ENCODE measurements at places on chromosomes 6 and 20.

DNA sequence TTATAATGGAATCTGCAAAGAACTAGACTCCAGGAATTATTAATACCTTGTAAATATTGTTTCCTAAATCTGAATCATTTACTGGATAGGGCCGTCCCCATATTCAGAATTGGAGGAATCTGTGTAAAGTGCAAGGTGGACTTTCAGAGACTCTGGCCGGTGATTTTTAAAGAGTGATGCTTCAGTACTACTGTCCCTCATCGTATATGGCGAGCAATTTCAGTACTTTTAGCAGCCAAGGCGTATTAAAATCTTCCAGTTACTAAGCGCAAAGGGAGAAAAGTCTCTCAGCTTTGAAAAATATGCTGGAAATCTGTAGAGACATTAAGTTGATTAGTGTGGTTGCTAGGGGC, 483 bp downstream of the SMIM26 start:
- DNase-seq: no peak

DNA sequence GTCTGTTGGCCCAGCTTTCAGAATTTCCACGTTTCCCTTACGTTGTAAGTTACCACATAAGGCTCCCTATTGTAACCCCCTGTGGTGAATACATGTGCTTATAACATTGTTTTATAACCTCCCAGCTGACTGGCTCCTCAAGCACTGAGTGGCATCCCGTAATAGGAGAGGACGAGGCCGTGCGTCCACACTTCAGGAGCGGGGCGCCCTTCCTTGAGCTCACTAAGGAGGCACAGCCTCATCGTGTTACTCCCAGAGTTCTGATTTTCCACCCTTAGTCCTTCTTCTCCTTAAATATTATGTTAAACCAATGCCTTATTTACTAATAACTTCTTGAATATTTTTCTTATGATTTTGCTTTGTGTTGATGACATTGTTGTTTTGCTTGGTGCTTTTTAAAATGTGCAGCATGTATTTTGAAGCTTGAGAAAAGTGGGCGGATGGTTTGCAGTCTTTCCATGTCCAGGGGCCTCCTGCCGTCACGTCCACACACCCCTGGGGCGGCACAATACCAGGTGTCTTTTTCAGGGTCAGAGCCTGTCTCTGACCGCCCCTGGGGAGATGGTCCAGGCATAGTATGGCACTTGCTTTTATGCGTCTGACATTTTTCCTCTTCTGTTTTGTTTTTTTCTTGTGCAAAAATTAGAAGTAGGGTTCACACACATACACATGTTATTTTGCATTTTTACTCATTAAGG, 181.8 kb downstream of the DLL1 start:
- no peak for DNase-seq

DNA sequence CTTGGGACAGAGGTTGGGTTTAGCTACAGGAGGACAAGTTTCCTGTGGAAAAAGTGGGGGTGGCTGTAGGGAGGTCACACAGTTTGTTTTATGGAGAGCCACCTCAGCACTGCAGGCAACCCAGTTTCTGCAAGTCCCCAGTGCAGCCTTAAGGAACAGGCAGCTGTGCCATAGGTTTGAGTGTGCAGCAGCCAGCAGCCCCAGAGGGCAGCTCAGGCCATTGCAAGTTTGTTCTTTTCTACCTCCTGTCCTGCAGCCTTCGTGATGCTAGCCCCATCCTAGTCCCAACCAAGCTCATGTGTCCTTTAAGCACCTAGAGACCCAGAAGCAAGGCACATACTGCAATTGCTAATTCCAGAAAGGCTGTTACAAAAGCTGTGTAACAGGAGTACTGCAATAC, 58.8 kb downstream of the ZBTB9 start:
- no peak for DNase-seq

GRCh38 chr6:134623401-134623800, 305.5 kb upstream of the SGK1 start:
- no peak for DNase-seq

DNA sequence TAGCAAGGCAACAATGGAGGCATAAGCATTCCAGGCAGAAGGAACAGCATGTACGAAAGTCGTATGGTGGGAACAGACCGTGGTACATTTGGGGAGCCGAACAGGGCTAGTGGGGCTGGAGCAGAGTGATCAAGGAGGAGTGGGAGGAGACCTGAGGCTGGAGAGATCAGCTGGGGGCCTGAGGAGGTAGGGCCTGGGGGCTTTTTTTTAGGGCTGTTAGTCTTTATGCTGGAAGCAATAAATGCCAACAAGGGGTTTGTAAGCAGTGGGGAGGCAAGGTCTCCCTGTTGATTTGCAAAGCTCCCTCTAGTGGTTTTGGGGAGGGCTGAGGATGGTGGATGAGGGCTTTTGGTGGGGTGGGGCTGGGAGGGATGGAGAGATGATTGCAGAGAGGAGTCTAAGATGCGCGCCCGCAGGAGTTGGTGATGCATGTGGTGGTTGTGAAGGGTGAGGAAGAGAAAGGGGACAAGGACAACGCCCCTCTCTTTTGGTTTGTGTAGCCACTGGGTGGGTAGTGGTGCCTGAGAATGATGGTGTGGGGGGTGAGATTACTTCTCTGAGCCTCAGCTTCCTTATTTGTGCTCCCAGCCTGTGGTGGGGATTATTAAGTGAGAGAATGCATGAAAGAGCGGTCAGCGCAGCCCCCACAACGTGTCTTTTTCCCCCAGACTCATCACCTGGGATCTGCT, 74.1 kb upstream of the TOX2 start:
- DNase-seq: no peak

- DNase-seq: no peak
Measured at GRCh38 chr6:466564-466963, 75.0 kb downstream of the IRF4 start.

GRCh38 chr6:118012944-118013343, 105.9 kb downstream of the SLC35F1 start:
- no peak for DNase-seq

DNA sequence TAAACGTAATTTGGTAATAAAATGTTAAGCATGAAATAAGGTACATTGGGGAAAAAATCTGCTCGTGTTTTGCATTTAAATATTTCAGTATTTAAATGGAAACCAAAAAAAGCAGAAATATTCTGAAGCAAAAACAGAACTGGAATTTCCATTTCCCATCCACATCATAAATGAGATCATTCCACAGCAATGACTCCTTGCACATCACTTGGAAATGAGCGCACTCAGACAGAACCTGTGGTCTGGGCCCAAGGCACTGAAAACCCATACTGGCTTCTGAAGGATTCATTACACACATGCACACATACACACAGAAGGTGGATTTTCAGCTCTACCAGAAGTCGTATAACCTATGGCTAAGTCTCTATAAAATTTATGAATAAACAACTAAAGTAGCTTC, 174.8 kb downstream of the IBTK start:
- DNase-seq: no peak

GRCh38 chr20:6715401-6715941, 52.0 kb upstream of the BMP2 start:
- no peak for DNase-seq

- no peak for DNase-seq
Measured at GRCh38 chr6:138480279-138480949, 18.9 kb downstream of the NHSL1 start.

DNA sequence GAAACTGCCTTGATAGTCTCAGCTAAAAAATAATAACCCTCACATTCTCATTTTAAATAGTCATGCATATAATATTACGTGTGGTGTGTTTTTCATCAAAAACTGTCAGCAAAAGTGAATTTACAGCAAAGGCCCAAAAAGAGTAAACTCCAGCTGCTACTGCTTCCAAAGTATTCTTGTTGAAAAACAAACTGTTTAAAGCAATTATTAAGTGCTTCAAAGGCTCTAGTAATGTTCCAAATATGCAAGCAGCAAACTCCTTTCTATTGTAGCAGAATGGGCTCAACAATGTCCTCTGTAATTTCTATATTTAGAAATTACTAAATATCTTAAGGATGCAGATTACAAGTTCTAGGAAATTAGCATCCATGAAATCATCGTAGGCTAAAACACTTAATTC, 280.0 kb upstream of the TBX18 start:
- no peak for DNase-seq

GRCh38 chr6:169640351-169640852, 61.4 kb downstream of the WDR27 start:
- DNase-seq: no peak

DNA sequence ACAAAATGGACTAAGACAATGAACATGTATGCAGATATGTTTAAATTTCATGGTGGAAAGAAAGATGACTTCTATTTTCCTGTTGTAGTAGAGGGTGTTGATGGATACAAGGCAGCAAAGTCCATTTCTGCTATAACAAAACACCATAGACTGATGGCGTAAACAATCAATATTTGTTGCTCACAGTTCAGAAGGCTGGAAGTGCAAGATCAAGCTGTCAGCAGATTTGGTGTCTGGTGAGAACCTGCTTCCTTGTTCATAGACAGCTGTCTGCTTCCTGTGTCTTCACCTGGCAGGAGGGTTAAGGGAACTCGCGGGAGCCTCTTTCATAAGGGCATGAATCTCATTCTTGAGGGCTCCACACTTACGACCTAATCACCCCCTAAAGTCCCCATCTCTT, 83.0 kb upstream of the ELOVL5 start:
- no peak for DNase-seq

GRCh38 chr20:37533154-37533715, 5.6 kb upstream of the BLCAP start:
- DNase-seq: no peak

GRCh38 chr6:149860834-149861602, 3.1 kb downstream of the LRP11 start:
- DNase-seq: no peak

- DNase-seq: no peak
Measured at GRCh38 chr6:107618672-107619071, 128.8 kb downstream of the SOBP start.

DNA sequence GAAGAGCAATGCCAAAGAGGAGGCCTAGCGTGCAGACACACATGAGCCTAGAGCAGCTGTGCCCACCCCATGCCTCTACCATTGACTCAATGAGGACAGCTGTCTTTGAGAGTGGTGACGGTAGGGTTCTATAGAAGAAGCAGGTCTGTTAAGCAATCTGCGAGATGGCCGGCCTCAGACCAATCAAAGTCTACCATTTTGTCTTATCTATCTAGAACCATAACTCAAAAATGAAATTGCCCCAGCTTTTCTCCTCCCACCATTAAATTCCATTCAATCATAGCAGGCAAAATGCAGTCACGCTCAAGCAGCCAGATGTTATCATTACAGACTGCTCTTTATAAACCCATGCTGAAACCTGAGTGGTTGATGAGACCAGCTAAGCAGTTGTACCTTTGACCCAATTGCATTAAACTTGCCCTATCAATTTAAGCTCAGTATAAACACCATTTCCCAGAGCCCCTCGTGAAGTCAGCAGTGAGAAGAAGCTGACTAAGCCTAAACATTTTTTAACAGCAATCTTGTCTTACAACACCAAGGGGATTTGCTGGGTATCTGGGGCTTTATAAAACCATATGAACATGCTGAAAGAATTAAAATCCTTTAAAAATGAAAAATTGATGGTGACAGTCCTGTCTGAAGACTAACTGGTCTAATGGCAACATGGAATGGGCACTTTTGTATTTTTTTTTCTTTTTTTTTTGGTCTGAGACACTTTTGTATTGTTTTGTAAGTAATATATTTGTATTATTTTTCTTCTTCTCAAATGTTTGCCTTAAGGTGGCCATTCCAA, 57.5 kb downstream of the FOXC1 start:
- DNase-seq: no peak

DNA sequence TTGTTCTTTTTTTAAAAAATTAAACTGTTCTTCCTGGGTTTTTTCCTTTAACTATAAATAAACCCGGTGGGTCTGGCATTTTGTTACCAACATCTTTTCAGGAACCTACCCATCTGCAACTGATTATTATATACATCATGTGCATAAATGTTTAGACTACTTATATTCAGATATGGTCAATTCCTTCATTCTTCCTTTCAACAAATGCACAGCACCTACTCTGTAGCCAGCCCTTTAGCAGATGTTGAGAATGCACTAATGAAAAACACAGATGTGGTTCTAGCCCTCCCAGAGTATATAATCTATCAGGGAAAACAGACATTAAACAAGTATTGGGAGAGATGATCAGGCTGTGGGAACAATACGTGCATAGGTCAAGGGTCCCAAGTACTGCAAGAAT, 237.1 kb downstream of the UST start:
- no peak for DNase-seq

GRCh38 chr6:30806581-30807183, 62.3 kb upstream of the IER3 start:
- DNase-seq: no peak

DNA sequence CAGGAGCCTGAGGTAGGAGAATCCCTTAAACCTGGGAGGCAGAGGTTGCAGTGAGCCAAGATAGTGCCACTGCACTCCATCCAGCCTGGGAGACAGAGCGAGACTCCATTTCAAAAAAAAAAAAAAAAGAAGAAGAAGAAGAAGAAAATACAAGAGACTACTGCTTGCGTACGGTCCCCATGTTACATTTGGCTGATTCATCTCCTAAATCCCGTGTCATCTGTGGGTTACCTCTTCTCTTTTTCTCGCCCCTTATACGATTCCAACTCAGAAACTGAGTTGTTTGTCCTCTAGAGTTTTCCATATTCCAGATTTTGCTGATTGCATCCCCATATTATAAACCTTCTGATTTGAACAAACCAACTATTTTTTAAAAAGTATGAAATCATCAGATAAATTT, 62.4 kb upstream of the NELFCD start:
- DNase-seq: no peak

DNA sequence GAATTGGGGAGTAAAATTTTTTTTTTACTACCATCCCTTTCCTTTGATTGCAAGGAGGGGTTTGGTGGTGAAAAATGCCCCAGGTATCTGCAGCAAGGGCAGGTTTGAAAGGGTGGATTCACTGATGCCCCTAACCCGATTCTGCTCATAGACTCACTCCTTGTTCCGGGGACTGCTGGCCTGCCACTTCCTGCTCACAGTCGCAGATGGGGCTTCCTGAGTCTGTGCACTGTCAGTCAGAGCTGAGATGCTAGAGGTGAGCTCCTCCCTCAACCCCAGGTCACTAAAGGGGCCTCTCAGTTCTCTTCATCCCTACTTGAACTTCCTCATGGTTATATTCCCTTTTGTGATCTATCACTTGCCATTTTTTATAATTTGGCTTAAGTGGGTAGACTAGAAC, 357.9 kb downstream of the FARS2 start:
- DNase-seq: no peak

DNA sequence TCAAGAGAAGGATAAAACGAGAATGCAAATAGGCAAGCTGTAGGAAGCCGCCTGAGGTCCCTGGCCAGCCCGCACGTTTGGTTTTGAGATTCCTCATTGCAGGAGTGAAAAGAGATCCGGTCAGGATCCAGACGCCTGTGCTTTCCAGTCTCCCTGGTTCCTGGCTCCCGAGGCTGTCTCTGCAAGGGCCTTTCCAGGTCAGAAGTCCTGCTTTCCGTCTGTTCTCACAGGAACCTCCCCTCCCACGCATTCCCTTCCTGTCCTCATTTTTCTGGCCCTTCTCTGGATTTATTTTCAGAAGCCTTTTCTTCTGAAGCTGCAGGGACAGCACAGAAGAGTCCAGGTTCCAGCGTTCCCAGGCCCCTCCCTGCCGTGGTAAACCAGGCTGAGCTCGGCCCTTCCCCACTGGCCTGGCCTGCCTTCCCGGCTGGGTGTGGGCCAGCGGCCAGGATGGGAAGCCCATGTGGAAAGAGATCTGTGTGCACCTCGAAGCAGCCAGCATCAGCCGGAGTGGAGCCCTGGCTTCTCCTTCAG, 54.0 kb downstream of the TMEM242 start:
- peak; percentile 77 for DNase-seq

Measured in right forelimb (tissue), 1 donor.